ENCODE measurements at places on chromosomes 2 and 18.
A peak's percentile ranks its signal among the peaks of the same experiment; 100 is the strongest.

DNA sequence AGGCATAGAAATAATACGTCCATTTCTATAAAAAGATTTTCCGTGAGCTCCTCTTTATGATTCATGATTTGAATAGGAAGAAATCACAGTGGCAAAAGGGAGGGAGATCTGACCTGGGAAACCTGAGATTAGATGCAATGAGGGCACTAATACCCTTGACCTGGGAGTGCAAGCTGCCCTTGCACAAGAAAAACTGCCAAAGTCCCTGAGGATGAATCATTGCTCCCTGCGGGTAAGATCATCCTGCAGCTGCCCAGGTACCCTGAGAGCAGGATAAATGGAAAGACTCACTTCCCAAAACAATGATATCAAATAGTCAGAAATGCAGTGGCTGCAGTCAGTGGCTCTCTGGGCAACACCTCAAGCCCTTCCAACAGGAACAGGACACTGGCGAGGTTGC is 11.6 kb downstream of the FHL2 start:
- DNase-seq: no peak

GRCh38 chr18:58544616-58545337 is 84.1 kb downstream of the ALPK2 start:
- peak; percentile 79 for DNase-seq

DNA sequence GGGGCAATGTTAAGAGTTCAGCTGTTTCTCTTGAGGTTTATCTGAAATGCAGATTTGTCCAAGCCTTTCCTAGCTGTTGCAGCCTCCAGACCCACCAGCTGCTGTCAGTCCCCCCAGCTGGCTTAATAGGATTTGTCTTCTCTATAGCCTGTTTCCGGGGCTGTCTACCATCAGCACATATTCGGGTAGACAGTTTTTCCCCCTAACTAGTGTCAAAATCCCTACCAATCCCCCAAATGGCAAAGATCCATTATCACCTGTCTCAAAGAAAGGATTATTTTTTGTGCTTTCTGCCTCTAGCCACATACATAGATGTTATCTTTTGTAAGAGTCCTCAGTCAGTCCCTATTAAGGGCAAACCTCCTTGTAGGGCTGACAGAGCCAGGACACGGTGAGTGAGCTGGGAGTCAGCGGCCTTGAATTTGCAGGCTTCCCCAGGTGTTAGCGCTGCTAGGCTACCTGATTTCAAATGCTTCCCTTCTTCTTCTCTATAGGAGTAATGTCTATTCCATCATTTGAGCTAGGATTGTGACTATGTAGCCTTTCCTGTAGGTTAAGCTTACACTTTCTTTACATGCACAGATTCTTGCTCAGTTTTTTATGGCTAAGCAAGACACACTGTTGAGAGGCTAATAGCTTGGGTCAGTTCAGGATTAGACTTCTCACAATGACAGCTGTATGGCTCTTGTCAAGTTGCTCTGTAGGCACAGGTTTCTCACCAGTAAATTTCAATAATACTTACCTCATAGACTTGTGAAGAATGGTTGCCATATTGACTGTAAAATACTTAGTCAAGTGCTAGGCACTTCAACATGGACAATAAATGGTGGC is 171.1 kb upstream of the UNC80 start:
- no peak for DNase-seq

GRCh38 chr2:20573620-20574422 is 77.1 kb downstream of the HS1BP3 start:
- no peak for DNase-seq

DNA sequence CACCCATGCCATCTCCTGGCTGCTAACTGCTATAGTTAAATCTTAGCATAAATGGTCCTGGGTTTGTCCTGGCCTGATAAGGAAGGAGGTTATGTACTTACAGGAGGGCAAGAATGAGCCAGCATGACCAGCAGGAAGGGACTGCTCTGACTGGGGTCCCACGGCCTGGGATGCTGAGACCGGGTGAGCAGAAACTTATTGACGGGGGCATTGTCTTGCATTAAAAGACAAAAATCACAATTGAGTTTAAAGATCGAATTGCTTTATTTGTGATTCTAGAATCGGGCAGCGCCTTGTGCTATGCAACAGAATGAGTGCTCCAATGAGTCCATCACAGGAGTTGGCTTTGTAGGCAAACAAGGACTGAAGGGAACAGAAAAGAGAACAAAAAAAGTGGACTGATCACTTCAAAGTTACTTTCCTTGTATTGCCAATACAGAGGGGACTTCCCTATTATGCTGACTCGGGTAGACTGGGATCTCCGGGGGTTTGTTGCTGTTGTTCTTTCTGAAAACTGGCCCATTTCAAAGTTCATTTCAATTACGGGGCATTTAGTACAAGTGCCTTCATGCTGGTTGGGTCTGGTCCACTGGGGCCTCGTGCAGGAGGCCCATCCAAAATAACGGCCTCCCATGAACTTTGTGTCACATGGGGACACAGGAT is 87.1 kb upstream of the SLC66A3 start:
- no peak for DNase-seq

GRCh38 chr2:27408601-27409320 is 630 bp downstream of the PPM1G start:
- DNase-seq: peak; percentile 35

GRCh38 chr2:30721241-30721640 is 86.0 kb downstream of the CAPN13 start:
- no peak for DNase-seq

Data from activated CD4-positive, alpha-beta memory T cell treated with anti-CD3 and anti-CD28 coated beads for 36 hours (primary cell).